Right lung (tissue), 10 donors: ENCODE measurements at places on chromosomes 4 and X. TPM values are rescaled to one million over a fixed set of nuclear protein-coding genes. Genes with fewer than 3 reads are reported as not detected.

DNA sequence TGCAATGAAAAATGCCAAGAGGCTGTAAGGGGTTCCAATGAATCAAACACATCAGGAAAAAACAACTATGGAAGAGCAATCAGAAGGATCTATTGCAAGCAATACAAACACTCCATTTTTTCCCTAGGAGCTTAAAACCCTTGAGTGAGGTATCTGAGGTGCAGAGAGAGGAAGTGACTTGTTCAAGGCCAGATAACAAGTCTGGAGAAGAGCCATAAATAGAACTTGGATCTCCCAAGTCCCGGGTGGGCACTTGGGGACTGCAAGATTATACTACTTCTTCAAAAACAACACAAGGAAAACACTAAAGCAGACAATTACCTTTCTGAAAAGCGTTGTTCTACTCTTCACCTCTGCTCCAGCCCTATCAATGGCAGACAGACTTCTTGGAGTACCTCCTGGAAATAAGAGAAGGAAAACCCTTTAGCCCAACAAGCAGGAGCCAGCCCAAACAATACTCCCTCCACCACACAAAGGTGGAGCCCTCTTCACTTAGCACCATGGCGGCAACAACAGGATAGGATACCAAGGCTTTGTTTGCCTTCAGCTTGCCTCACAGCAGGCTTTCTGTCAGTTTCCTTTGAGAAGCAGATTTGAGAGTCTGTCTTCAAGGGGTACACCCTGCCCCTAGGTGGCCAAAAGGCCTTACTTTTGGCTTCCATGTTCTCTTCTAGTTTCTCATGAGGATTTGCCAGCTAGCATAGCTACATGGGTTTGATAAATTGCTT, 26.0 kb downstream of the AIFM1 start:
- DNase-seq: no peak

- no peak for DNase-seq
These were observed 43.7 kb upstream of the SH3KBP1 start for GRCh38 chrX:19931146-19931545.

The SPATA4 gene
- 1.8 TPM for polyA plus RNA-seq

GRCh38 chrX:10286195-10286594, 129.4 kb downstream of the CLCN4 start:
- DNase-seq: no peak

DNA sequence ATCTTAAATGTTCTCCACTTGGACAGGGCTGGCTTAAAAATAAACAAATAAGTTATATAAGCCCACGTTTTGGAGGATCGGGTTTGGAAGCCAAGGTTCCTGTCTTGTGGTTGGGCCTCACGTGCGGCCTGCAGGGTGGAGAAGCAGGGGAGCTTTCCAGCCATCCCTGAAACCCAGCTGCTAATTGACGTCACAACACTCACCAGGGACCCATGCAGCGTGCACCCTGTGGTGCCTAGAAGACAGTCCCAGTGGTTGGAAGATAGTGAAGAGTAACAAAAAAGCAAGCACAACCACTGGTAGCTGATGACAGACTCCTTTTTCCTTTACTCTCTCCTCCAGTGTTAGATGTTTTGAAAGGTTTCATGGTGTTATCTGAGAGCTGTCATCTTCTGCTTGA, 142.0 kb upstream of the RBPJ start:
- no peak for DNase-seq

GRCh38 chrX:46279925-46280313, 265.3 kb downstream of the ZNF674 start:
- DNase-seq: no peak

GRCh38 chrX:68238568-68238967, 194.7 kb downstream of the OPHN1 start:
- no peak for DNase-seq

DNA sequence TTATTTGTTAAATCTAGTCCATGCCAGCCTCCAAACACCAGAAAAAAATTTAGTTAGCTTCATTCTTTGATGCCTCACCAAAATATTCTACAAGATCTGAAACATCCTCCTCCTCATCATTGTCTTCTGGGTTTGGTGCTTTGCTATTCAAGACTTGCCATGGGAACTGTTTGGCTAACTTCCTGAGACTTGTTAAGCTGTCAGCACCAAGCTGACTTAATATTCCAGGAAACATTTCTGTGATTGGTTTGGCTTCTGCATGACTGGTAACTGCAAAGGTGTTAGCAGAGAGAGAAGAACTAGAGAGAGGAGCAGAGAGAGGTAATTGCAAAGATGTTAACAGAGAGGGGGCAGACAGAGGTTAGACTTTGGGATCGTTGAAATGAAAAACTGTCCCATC, 101.3 kb downstream of the PALLD start:
- no peak for DNase-seq

The HSFX2 gene
- 0.80 TPM for polyA plus RNA-seq

The NUDT10 gene
- polyA plus RNA-seq: 4.6 TPM

DNA sequence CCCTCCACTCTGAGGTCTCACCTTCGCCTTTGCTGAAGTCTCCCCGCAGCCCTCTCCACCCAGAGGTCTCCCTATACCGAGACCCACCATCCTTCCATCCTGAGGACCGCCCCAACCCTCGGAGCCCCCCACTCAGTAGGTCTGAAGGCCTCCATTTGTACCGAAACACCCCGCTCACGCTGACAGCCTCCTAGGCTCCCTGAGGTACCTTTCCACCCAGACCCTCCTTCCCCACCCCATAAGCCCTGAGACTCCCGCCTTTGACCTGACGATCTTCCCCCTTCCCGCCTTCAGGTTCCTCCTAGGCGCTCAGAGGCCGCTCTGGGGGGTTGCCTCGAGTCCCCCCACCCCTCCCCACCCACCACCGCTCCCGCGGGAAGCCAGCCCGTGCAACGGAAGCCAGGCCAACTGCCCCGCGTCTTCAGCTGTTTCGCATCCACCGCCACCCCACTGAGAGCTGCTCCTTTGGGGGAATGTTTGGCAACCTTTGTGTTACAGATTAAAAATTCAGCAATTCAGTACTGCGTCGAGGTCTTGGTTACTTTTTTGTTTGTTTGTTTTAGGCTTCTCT, 5.0 kb downstream of the SOD3 start:
- peak; percentile 82 for DNase-seq

DNA sequence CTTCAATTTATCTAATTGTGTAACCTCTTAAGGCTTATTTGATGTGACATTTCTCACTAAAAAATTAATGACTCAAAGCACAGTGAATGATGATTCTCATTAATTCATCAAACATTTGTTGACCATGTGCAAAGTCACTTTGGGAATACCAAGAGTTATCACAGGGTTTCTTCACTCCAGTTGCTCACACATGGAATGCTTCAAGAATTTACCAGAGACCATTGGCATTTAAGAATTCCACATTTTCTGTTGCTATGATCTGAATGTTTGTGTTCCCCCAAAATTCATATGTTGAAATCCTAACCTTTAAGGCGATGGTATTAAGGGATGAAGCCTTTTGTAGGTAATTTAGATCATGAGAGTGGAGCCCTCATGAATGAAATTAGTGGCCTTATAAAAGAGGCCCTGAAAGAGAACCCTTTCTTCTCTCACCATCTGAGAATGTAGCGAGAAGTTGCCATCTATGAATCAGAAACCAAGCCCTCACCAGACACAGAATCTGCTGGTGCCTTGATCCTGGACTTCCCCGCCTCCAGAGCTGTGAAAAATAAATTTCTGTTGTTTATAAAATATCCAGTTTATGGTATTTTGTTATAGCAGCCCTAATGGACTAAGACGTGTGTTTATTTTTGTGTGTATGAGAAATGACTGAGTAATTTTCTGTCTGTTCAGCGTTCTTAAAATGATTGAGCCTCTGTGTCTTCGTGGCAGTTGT, 16.4 kb upstream of the SRPX start:
- no peak for DNase-seq

DNA sequence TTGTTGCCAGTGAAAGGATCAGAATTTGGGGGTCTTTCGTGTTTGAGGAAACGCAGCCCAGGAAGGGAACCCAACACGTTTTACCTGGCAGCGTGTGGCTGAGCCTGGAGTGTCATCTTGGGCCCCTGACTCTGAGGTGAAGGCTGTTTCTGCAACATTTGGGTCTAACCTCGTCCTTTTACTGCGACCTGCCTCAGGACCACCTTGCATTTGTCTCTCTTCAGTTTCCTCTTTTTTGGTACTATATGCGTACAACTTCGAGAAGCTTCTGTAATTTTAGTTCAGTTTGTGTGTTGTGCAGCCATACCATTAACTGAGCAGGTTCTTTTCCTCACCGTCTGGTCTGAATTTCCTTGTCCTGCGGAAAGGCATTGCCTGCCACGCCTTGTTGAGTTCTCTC, 61.5 kb downstream of the TMEM131L start:
- no peak for DNase-seq

GRCh38 chrX:131729295-131729694, 185.4 kb downstream of the OR13H1 start:
- DNase-seq: peak; percentile 92

- DNase-seq: no peak
These were observed 28.5 kb upstream of the KLHL4 start for GRCh38 chrX:87489071-87489470.

GRCh38 chr4:19947349-19947748, 304.4 kb upstream of the SLIT2 start:
- no peak for DNase-seq

DNA sequence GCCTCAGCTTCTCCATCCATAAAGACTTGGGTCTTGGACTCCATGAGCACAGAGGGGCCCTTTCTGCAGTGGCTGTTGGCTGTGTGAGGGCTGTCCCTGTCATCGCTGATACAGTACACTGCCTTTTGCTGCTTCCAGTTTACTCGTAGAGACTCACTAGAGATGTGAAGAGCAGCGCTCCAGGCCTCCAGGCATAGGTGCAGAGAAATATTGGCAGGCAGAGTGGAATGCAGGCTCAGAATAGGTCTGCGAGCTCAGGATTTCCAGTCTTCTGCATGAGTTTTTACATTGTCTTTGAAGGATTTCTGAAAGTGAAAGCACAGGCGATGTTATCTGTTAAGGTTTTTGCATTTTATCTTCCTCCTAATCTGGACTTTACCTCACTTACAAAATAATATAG, 97.4 kb downstream of the AASDH start:
- DNase-seq: no peak

DNA sequence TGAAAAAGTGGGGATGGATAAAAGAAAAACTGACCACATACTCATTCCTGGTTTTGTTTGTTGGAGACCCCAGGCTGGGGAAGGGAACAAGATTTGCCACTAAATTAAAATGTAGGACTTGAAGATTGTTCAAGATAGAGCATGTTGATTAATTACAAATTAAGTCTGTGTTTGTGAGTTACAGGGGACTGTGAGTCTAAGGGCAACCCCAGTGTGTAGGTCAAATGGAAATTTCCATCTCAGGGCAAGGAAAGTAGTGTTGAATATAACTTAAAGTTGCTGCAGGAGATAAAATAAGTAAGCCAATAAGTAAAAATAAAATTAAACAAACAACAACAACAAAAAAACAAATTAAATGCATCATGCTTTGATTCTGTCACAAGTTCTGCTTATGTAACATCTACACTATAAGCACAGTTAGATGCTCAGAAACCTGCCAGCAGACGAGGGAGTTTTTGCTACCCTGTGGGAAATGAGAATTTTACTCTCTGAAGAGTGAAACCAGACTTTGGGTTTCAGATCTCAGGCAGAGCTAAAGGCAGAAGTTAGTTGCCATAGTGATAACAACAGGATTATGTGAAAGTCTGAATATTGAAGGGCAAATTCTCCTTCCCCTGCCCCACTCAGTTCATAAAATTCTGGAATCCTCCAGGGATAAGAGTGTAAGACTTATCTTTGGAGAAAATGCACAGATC, 352.3 kb downstream of the GRXCR1 start:
- DNase-seq: no peak

GRCh38 chr4:151700566-151701316, 60.1 kb downstream of the GATB start:
- DNase-seq: no peak

GRCh38 chr4:548976-549375, 27.1 kb downstream of the TMEM271 start:
- no peak for DNase-seq

The EMCN gene
- polyA plus RNA-seq: 42.9 TPM

The ASB12 gene
- 0.63 TPM for polyA plus RNA-seq

DNA sequence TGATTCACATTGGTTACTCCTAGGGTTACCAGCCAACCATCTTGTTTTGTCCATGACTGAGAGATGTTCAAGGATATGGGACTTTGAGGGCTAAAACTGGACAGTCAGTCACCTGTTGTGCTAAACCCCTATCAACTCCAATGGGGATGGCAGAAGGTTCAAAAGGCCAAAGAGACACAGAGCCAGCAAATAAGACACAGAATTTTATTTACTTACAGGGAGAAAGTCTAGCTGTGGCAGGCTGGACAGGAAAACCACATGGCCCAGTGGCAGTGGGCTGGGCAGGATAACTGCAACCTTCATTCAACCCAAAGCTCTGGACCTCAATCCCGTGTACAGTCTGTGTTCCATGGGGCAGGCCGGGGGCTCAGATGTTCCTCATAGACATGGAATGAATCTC, 326.7 kb upstream of the RPS6KA3 start:
- DNase-seq: no peak

DNA sequence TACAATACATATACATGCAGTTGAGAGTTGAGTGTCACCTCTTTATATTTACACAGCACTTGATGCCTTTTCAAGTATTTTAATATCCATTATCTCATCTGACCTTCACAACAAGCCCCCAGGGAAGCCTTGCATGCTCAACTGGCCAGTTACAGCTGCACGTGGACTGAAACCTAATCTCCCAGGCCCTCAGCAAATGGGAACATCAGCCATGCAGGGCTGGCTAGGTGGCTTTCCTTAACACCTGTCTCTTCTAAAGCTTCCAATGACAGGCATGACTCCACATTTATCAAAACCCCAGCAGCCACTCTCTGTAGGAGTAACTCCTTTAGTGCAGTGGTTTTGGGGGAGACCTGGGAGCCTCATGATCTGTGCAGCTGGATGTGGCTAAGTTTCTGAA, 56.4 kb downstream of the PHKA2 start:
- no peak for DNase-seq

GRCh38 chr4:36043901-36044300, 200.4 kb downstream of the ARAP2 start:
- no peak for DNase-seq

DNA sequence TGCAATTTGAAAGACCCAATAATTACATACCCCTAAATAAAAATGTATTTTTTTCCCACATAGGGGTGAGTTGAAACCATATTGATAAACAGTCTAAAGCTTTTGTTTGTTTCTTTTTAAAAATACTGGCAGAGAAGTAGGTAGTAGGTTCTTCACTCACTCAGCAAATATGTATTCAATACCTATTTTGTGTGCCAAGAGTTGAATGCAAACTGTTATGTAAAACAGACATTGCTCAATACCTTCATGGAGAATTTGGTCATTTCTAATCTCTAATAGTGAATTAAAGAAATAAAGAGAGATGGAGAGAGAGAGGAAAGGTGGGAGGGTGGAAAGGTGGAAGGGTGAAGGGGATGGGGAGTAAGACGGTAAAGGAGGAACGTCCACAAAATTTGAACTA, 589.9 kb upstream of the GNPDA2 start:
- DNase-seq: no peak

- DNase-seq: no peak
These were observed 203.1 kb downstream of the RBMX2 start for GRCh38 chrX:130604882-130605281.

GRCh38 chrX:20378233-20378920, 111.7 kb upstream of the RPS6KA3 start:
- no peak for DNase-seq

The DMD gene
- polyA plus RNA-seq: 59.8 TPM
